ENCODE measurements at places on chromosomes 7 and 10. TPM values are rescaled to one million over a fixed set of nuclear protein-coding genes. Genes with fewer than 3 reads are reported as not detected.

The RP9 gene
- total RNA-seq: 6.5 TPM

The CALHM3 gene
- total RNA-seq: not detected

The WDFY4 gene
- total RNA-seq: not detected

The LDB3 gene
- 0.30 TPM for total RNA-seq

The ATRNL1 gene
- 0.97 TPM for total RNA-seq

The SKIDA1 gene
- 0.30 TPM for total RNA-seq

The AGMO gene
- total RNA-seq: under 0.01 TPM

Measured in smooth muscle cell of the umbilical artery (primary cell).